ENCODE measurements at places on chromosomes 2 and 18.

DNA sequence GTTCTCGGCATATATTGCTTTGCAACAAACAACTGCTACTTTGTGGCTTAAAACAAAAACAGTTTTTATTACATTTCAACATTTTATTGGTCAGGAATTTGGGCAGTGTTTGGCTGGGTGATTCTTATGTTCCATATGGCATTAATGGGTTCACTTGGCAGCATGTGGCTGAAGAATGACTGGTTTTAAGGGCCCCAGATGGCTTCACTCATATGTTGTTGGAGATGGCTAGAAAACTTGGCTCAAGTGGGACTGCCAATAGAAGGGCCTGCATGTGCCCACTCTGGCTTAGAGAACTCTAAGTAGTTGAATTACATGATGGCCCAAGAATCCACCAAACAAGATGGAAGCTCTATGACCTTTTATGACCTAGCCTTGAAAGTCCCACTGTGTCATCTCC is 86.1 kb downstream of the FASTKD2 start:
- no peak for DNase-seq

DNA sequence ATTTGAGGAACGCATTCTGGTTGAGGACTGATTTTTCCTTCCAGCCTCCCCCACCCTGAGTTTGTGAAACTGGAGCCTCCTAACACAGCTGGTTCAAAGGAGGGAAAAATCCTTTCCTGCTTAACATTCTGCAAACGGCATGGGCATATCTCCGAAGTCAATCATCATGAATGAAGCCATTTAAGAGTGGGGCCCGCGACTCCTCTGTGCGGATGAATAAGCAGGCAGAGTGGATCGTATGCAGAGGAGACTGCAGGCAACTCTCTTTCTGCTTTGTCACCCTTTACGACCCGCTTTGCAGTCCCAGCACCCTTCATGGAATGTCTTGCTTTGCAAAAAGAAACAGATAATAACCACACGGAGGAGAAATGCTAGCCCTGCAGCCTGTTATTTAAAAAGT is 305.2 kb downstream of the CLIP4 start:
- no peak for DNase-seq

DNA sequence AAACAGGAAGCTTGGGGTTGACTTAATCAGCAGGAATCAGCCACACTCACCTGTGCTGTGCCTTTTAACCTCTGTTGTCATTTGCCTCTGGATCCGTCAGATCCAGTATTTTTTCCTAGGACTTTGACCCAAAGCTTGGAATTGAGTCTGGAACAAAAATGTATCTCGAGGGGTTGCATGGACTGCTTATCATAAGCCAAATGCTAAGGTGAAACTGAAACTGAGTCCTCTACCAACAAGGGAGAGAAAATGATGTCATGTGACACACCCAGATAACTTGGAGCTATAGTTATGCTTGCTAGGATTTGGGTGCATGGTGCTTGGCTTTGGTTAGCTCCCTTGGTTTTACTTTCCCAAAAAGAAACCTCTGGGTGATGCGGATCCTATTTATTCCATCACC is 2158.6 kb upstream of the PIK3C3 start:
- DNase-seq = no peak

- DNase-seq = no peak
These were observed 60.4 kb downstream of the GALNT1 start for GRCh38 chr18:35641916-35642315.

- DNase-seq = no peak
These were observed 19.3 kb upstream of the CPS1 start for GRCh38 chr2:210536973-210537650.

DNA sequence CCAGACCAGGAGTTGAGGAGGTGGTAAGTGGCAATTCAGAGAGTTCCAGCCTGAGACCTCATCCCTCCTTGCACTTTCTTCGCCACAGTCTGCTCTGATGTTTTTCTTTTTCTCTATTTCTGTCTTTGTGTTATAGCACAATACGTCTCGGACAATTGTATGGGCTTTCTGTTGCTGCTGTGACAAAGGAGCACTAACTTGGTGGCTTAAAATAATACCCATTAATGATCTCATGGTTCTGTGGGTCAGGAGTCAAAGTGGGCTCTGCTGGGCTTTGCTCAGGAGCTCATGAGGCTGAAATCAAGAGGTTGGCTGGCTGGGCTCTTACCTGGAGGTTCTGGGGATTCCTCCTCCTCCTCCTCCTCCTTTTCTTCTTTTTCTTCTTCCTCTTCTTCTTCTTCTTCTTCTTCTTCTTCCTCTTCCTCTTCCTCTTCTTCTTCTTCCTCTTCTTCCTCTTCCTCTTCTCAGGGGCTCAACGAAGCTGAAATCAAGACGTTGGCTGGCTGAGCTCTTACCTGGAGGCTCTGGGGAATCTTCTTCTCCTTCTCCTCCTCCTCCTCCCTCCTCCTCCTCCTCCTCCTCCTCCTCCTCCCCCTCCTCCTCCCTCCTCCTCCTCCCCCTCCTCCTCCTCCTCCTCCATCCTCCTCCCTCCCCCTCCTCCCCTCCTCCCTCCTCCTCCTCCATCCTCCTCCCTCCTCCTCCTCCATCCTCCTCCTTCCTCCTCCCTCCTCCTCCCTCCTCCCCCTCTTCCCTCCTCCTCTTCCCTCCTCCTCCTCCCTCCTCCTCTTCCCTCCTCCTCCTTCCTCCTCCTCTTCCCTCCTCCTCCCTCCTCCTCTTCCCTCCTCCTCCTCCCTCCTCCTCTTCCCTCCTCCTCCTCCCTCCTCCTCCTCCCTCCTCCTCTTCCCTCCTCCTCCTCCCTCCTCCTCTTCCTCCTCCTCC is 104.0 kb downstream of the GATA6 start:
- DNase-seq = no peak

GRCh38 chr2:193240752-193241151 is 1046.0 kb upstream of the TMEFF2 start:
- peak; percentile 2 for DNase-seq

DNA sequence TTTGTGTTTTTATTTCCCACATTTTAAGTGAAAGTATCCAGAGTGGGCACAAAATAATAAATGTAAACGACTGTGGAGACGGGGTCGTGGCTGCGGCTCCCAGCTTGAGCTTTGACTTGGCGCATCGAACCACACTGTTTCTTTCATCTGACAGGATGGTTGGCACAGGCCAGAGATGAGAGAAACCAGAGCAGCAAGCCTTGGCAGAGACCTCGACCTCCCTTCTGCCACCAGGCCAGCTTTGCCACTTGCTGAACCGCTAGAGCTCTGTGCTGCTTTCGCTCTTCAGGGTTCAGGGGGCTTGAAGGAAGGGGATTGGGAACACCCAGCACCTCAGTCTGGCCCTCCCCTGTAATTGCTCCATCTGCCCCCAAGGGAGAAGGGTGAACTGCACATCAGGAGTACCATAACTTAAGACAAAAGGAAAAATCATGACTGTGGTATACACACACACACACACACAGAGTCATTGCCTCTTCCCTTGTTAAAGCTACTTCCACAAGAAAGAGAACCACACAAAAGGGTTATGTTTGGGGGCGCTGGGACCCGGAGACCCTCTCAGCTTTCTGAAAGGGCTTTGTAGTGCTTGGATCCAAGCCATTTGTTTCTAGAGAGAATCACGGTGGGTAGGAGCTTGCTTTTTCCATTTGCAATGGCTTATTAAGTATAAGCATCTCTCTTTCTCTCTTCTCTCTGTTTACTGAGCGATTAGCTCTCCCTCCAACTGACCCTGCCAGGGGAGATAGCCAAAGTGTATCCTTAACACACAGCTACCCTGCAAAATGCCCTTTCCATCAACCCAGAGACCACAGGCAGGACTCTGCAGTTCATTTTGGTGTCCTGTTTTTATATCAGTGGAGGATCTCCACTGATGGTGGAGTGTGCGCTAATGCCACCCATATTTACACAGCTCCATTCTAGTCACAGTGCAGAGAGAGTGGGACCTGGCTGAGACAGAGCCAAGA is 23.0 kb downstream of the POU3F3 start:
- DNase-seq = no peak

DNA sequence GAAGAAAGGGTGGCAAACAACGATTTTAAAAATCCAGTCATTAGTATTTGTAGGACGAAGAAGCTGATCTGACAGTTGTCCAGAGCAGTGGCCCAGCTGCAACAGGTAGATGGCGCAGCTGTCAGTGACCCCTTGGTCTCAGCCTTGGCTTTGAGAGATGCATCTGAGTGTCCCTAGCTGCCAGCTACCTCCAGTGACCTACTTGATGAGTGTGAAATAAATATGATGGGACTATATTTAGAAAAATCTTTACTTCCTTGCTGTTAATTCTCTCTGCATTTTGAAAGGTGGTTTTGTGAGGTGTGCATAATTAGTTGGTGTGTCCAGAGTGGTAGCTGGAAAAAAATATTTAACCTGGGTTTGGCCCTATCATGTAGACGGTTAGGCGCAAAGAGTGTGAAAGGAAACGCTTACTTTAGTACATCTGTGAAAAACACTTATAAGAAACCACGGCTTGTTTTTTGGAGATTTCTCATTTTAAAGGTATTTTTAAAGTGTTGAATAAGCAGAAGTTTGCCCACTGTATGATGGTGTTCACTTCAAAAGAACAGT is 963 bp downstream of the INPP1 start:
- DNase-seq = no peak

DNA sequence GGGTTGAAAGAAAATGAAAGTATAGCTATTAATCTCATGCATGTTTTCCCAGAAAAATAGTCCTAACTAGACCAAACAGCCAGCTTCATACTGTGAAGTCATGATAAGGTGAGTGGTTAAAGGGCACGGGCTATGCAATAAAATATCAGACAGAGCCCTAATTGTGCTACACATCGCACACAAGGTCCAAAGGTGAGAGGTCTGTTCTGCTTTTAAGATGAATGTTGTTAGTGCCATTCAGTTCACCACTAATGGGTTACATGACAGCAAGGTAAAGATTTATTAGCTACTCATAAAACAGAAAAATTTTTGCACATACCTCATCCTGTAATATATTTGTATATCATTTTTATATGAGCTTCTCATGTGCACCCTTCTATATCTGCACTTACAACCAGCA is 105.0 kb upstream of the STK17B start:
- no peak for DNase-seq

GRCh38 chr2:232139171-232139594 is 177.7 kb downstream of the DIS3L2 start:
- DNase-seq = no peak

- peak; percentile 40 for DNase-seq
These were observed 68.2 kb downstream of the GLI2 start for GRCh38 chr2:120803764-120804335.

GRCh38 chr2:102238039-102238756 is 51.4 kb downstream of the IL1RL2 start:
- no peak for DNase-seq

GRCh38 chr2:44226753-44227152 is 48.5 kb upstream of the SLC3A1 start:
- no peak for DNase-seq

DNA sequence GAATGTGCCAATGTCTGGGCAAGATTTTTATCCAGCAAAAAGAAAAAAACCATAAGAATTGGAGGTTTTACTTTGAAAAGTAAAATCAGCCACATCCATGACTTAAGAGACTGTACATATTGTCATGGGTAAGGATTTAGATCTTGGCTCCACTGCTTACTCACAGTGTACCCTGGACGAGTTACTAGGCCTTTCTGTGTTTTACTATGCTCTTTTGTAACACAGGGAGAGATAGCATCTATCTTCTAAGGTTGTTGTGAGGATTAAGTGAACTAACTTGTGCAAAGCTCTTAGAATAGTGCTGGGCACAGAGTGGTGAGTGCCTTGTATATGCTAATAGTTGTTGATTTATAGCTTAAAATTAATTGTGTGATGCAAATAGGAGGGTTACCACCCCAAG is 255.9 kb downstream of the NEDD4L start:
- no peak for DNase-seq

DNA sequence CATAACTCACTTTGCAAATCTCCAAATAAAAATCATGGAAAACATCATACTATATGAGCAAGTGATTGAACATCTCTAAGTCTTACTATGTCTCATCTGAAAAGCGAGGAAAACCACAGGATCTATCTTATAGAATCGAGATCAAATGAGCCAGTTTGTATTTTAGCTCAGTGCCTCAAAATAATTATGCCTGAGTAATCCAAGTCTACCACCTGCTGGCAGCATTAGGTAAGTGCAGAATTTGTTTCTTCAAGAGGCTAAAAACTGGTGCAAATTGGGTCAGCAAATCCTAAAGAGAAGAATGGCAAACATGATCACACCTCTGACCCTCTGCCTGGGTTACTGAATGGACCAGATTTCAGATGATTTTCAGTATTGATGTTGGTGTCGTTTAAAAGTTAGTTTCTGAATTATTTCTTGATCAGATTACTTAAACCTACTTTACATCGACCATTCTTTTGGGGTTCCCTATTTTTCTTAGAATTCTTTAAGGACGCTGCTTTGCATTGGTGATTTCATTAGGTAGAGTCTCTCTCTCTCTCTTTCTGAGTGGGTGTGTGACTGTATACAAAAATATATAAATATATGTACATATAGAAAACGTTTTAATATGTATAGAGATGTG is 12.7 kb upstream of the FHOD3 start:
- DNase-seq = peak; percentile 46

DNA sequence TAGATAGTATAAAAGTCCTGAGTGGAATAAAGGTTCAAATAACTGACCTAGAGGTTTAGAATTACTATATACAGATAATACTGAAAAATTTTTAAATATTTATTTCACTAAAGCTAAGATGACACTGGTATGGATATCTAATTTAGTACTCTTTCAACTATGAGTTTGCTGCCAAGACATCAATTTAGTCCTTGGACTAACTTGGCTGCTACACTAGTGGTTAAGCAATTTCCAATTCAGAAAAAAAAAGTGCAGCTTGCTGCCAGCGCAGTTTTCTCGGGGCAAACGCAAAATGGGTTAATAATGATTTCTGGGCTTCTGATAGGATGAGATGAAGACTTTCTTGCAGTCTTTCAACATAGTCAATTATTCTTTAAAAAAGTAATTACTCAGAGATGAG is 10.8 kb downstream of the BUB1 start:
- no peak for DNase-seq

- no peak for DNase-seq
These were observed 70.7 kb upstream of the DTNB start for GRCh38 chr2:25744055-25744454.

- no peak for DNase-seq
These were observed 9.3 kb upstream of the FIGLA start for GRCh38 chr2:70799706-70800105.

DNA sequence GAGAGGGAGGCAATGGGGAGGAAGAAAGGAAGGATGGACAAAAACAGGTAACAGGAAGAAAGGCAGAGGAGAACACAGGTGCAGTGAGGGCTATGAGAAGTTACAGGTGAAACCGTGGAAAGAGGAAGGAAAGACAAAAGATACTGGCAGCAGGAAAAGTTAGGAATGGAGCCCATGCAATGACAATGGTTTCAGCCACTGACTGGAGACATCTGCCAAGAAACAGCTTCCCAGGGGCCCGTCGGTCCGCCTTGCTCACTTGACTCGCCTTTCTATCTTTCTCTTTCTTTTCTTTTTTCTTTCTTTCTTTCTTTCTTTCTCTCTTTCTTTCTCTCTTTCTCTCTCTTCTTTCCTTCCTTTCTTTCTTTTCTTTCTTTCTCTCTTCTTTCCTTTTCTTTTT is 37.5 kb downstream of the ST8SIA5 start:
- no peak for DNase-seq

GRCh38 chr2:10202131-10202665 is 79.7 kb downstream of the RRM2 start:
- DNase-seq = no peak
